Lower lobe of right lung (tissue), 2 donors: ENCODE measurements at places on chromosomes 1 and 21.

- H3K36me3 ChIP-seq: no peaks in the 10 kb centered on the region
- no peak overlapping the region for H3K27ac ChIP-seq
- DNase-seq: no peak
- H3K27me3 ChIP-seq: peaks cover 4% of the 10 kb centered on the region
Observed at GRCh38 chr1:24222008-24222605, 35.0 kb upstream of the IFNLR1 start.

GRCh38 chr21:31671146-31671716 lies 11.7 kb downstream of the SOD1 start:
- H3K27ac ChIP-seq: no peak overlapping the region
- H3K4me3 ChIP-seq: no peak overlapping the region
- no peak for DNase-seq
- peaks cover 55% of the 10 kb centered on the region for H3K36me3 ChIP-seq
- no peaks in the 10 kb centered on the region for H3K4me1 ChIP-seq
- H3K27me3 ChIP-seq: no peaks in the 10 kb centered on the region

DNA sequence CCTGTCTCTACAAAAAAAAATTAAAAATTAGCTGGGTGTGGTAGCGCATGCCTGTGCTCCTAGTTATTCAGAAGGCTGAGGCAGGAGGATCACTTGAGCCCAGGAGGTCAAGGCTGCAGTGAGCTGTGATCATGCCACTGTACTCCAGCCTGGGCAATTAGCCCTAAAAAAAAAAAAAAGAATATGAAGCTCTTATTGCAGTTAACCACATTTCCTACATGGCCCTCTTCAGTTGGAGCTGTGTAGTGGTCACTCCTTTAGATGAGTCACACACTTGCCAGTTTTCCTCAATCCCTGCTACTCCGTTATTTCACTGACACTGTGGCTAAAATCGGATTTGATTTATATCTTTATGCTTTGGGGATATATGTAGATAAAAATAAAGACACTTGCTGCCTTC lies 11.8 kb downstream of the NFYC start:
- H3K27ac ChIP-seq: no peak overlapping the region
- no peaks in the 10 kb centered on the region for H3K27me3 ChIP-seq
- H3K4me1 ChIP-seq: peaks cover 44% of the 10 kb centered on the region
- H3K4me3 ChIP-seq: no peak overlapping the region

DNA sequence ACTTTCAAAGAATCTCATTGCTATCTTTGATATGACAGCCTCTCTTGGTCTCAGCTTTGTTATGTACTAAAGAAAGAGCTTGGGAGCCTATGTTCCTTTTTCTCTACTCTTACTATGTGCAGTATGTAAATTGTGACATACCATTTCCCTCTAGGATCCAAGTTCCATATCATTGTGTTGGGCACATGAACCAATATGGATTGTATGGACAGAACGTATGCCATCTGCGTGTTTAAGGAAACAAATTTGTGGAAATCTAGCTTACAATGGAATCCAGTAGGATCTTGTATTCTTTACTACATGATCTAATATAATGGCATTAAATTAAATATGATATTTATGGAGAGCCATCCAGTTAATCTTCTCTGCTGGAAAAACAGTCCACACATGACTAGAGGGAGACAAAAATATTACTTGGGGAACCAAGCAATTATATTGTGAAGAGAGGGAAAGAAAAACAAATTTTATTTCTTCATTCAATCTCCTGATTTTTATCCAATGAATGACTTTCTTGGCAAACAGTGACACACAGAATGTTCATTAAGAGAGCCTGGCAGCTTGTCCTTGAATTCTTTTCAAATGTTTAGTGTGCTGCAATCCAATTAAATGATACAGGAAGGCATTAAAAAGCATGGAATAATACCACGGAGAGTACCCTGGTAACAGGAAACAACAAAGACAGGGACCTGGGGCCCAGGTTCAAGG lies 106.5 kb upstream of the DAB1 start:
- H3K4me1 ChIP-seq: no peaks in the 10 kb centered on the region
- DNase-seq: no peak
- H3K4me3 ChIP-seq: no peak overlapping the region
- H3K36me3 ChIP-seq: no peaks in the 10 kb centered on the region

DNA sequence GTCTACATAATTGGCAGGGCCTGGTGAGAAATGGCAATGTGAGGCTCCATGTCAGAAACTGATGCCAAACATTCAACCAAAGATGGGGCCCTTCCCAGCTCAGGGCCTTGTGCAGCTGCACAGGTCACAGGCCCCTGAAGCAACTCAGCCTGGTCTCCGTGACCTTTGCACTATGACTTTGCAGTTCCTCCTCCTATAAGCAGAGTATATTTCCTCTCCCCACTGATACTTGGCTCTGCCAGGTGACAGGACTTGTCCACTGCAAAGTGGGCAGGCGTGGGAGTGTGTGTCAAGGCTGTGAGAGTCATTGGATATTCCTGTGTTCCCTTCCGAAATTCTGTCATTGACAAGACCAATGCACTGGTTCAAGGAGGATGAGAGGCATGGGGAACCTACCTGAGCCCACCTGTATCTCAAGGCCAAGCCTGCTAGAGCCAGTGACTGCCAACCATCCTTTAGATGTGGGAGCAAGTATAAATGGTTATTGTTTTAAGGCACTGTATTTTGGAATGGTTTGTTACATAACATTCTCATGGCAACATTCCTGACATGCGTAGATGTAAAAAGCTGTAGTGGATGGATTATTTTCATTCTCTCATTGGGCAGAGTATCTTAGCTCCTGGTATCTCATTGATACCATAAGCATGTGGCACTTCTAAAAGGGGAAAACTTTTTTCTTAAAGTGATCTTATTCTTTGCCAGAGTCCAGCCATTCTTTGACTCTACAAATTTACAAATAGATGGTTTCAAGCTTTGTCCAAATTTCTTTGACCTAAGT lies 75.2 kb downstream of the CNIH3 start:
- no peak overlapping the region for H3K27ac ChIP-seq
- no peak for DNase-seq
- H3K4me1 ChIP-seq: no peaks in the 10 kb centered on the region
- no peak overlapping the region for H3K4me3 ChIP-seq

DNA sequence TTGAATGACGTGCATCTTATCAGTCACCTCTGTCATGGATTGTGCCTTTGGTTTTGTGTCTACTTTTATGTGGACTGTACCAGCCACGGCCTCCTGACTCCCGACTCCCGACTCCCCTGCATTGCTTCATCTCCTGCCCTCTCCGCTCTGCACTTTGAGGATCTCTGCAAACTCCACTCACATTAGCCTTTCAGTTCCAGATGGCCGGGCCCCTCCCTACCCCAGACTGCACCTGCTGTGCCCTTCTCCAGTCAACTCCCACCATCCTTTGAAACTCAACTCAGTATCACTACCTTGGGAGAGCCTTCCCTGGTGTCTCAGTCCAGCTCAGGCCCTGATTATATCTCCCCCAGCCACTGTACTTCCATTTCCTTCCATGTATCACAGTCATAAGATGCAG lies 71.4 kb downstream of the MDM4 start:
- H3K4me3 ChIP-seq: no peak overlapping the region
- no peak overlapping the region for H3K27ac ChIP-seq
- DNase-seq: no peak
- H3K27me3 ChIP-seq: no peaks in the 10 kb centered on the region
- H3K4me1 ChIP-seq: no peaks in the 10 kb centered on the region

DNA sequence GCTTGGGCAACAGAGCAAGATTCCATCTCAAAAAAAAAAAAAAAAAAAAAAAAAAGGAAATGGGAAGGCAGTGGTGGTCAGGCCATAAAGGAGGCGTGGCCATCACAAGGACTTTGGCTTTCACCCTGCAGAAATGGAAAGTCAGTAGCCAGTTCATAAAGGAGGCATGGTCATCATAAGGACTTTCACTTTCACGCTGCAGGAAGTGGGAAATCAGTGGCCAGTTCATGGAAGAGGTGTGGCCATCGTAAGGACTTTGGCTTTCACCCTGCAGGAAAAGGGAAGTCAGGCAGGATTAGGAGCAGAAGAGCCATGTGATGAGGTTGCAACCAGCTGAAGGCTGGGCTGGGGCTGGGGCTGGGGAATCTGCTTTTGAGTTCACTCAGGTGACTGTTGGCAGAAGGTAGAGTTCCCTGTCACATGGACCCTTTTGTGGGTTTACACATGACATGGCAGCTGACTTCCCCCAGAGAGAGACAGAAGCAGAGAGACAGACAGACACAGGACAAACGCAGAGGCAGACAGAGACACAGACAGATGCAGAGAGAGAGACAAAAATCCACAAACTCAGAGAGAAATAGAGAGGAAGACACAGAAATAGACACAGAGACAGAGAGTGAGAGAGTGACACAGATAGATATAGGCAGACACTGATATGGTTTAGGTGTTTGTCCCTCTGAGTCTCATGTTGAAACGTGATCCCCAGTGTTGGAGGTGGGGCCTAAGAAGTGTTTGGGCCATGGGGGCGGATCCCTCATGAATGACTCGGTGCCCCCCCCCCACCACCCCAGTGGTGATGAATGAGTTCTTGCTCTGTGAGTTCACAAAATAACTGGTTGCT lies 263.9 kb upstream of the KAZN start:
- no peaks in the 10 kb centered on the region for H3K36me3 ChIP-seq
- H3K4me3 ChIP-seq: no peak overlapping the region
- no peak for DNase-seq
- no peaks in the 10 kb centered on the region for H3K4me1 ChIP-seq

DNA sequence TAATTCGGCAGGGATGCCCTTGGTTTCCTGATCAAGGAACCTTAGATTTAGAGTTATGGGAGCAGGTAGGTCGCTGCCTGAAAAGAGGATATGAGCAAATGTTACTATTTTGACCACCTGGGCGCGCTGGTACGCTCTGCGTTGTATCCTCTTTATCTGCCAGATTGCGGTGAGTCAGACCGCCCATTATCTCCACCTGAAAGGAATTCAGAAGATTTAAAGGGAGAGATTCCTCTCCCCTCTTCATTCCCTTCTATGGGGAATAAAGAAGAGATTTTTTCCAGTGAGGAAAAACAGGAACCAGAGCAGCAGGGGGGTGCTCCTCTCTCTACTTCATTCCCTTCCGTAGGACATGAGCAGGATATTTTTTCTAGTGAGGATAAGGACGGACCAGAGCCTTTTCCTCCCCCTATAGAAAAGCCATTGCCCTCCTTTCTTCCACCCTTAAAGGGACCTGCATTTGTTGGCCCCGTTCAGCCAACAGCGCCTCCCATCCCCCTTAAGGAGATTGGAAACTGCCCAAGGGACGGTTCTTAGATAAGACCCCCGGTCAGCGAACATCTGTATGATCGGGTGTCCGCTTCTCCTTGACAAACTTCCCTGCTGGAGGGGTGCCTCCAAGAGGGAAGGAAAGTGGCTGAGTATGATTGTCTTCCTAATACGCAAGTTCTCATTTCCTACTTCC lies 34.1 kb downstream of the CLCA1 start:
- H3K4me3 ChIP-seq: peak overlapping the region; percentile 41
- H3K27ac ChIP-seq: peak overlapping the region; percentile 73
- H3K4me1 ChIP-seq: peaks cover 15% of the 10 kb centered on the region
- H3K27me3 ChIP-seq: no peaks in the 10 kb centered on the region
- no peaks in the 10 kb centered on the region for H3K36me3 ChIP-seq

DNA sequence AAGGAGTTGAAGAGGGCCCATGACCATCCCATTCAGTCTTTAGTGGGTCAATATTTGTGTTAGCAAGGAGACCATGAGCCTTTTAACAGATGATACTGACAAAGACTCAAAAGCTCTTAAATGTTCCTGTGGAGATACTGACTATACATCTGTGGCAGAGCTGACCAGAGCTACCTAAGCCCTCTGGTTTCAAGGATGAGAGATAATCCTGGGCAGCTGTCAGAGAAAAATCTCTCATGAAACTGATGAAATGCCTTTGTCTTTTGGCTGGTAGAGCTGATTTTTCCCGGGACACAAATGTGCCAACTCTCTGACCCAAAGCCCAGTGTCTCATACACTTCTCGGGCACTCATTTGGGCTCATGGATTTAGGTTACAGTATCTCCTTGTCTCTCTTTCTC lies 100.9 kb downstream of the XCL2 start:
- no peaks in the 10 kb centered on the region for H3K4me1 ChIP-seq
- DNase-seq: no peak
- no peaks in the 10 kb centered on the region for H3K27me3 ChIP-seq
- no peak overlapping the region for H3K4me3 ChIP-seq
- no peaks in the 10 kb centered on the region for H3K36me3 ChIP-seq

DNA sequence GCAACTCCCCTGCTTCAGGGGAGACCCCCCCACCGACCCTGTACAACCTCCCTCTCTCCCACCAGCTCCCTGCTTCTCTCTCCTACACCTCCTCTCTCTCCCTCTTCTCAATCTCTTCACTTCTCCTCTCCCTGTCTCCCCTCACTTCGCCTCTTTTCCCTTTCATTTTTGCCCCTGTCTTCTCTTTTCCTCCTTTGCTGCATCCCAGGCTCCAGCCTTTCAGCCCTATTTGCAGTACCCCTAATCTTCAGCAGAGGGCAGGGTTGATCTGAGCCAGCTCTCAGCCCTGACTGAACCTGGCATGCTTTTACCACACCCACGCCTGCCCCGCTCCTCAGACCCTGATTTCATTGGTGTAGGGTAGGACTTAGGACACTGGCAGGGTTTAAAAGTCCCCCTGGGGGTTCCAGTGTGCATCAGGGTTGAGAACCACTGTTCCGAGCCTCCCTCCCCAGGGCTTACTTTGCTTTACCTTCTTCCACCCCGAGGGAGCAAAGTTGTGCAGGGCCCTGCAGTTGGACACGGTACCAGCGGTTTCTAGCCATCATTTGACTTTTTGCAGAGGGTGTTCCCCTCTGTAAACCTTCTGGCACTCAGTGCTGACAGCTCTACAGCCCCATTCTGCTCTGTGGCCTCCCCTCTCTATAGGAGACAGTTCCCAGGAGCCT lies 67.3 kb upstream of the CNTN2 start:
- H3K36me3 ChIP-seq: no peaks in the 10 kb centered on the region
- H3K27ac ChIP-seq: no peak overlapping the region
- DNase-seq: no peak
- H3K4me1 ChIP-seq: no peaks in the 10 kb centered on the region

DNA sequence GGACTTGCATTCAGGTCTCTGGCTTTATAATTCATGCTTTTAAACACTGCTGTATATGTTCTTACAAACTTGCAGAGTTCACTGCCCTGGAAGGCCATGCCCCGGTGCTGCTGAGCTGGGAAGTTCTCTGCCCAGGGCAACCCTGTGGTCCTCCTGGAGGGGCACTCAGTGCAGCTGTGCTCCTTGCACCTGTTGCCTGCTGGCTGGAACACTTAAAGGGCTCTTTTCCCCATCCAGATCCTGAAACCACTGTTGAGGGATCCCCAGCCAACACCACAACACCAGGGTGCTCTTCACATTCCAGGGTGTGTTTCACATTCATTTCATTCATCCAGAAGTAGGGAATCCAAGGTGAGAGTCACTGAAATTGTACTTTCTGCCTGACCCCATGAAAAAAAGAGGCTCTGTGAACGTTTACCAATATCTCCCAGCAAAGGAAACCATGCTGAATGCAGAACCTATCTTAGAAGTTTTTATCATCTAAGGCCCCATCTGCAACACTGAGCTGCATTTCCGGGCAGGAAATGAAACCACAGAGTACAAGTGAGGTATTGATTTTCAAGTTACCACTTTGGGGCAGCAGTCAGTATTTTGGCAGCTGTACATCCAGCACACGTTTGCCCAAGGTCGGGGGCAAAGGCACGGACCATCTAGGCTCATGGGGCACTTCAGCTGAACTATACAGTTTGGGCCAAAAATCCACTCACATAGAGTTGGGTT lies 16.4 kb upstream of the KIAA0040 start:
- peaks cover 19% of the 10 kb centered on the region for H3K4me1 ChIP-seq
- H3K27me3 ChIP-seq: no peaks in the 10 kb centered on the region
- DNase-seq: no peak
- H3K4me3 ChIP-seq: no peak overlapping the region

- peak overlapping the region; percentile 59 for H3K27ac ChIP-seq
- no peaks in the 10 kb centered on the region for H3K27me3 ChIP-seq
- H3K4me1 ChIP-seq: peaks cover 44% of the 10 kb centered on the region
- DNase-seq: peak; percentile 54
- H3K36me3 ChIP-seq: no peaks in the 10 kb centered on the region
- peak overlapping the region; percentile 80 for H3K4me3 ChIP-seq
Observed at GRCh38 chr1:53326598-53327181, 1.2 kb downstream of the LRP8 start.
